Right ventricle myocardium superior (tissue), 1 donor: ENCODE measurements at places on chromosomes 13 and 19. TPM values are rescaled to one million over a fixed set of nuclear protein-coding genes. Genes with fewer than 3 reads are reported as not detected.

DNA sequence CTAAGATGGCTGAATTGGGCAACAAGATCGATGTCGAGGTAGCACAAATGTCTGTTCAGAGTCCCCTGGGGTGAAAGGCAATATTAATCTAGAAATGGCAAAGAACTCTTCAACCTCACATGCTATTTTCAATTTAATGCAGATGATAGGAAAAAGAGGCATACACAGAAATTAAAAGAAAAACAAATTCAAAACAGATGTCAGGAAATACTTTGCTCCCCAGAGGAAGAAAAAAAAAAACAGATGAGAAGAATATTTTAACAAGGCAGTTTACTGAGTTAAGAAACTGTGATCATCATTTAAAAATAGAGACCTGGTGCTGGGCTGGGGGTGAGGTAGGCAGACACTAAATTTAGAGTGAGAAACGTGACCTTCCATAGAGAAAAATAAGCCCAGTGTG is 421.9 kb upstream of the ARGLU1 start:
- DNase-seq: no peak

- DNase-seq: no peak
Observed at GRCh38 chr19:40283414-40284250, 1.5 kb downstream of the AKT2 start.

RDH8 gene
- total RNA-seq: not detected

DNA sequence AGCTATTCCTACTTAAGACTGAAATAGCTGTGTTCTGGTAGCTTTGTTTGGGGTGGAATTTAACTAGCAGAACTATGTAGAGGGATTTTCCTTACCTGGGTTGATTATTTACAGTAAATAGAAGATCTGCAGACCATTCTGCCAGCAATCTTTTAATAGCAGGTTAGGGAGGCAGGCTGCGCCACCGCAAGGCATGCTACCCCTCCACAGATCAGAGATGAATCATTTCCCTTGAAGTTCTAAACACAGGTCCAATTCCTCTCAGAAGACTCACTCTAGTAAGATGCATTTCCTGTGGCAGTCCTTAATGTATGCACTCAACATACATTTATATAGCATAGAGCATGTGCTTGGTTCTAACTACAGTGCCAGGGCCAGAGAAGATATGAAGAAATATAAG is 109.0 kb downstream of the TNFRSF19 start:
- no peak for DNase-seq

EXOC3L2 gene
- total RNA-seq: 1.3 TPM

ZNF610 gene
- 3.0 TPM for total RNA-seq

DNA sequence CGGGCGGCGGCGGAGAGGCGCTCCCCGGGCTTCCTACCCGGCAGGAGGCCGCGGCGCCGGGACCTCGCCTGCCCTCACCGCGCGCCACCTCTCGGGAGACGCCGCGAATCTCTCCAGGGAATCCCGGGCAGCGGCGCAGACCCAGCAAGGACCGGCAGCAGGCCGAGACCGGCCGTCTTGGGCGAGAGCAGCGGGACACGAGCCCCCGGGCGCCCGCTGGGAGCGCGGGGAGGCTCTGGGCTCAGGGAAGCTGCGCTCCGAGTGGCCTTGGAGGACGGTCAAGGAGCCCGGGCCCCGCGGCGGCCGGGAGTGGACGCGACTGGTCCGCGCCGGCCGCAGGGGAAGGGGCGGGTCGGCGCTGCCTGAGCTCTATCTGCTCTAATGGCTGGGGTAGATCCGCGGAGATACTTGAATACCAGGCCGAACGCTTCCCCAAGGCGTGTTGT is 14.7 kb downstream of the CDX2 start:
- no peak for DNase-seq

GRCh38 chr19:662207-662961 is 630 bp downstream of the RNF126 start:
- no peak for DNase-seq
